ELR (cell line): ENCODE measurements at places on chromosomes 12 and 14.
A peak's percentile ranks its signal among the peaks of the same experiment; 100 is the strongest.

- DNase-seq, result no peak
Observed at GRCh38 chr12:66598079-66598478, 80.8 kb downstream of the GRIP1 start.

DNA sequence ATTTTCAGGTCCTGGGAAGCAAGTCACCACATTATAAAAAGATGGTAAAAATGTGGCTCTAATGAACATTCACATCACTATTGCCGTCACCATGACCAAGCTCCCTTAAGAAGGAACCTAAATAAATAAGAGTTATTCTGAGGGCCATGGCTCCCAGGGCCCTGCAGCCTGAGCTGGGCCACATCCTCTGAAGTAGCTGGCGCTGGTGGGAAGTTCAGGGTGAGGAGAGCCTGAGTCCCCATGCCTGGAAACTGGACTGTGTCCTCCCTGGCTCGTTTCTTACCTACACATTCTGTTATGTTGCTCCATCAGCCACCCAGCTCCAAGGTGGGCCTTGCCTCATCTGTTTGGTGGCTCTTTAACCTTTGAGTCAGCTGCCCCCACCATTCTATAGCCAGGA, 42.5 kb downstream of the TSPAN11 start:
- DNase-seq, result no peak

DNA sequence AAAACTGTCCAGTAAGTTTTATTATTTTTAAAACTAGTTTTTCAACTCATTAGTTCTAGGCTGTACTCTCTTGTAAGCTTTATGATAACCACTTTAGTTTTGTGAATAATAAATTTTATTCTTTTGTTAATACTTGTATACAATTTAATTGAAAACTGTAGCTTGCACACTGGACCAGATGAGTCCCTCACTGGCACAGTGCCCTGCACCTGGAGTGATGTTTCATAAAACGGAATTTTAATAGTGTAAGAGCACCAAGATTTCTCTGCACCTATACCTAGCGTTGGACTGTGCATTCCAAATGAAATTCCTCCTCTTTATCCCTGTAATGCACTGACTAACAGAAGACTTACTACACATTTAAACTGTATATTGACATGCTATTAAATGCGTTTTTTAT, 80.8 kb downstream of the PRIMA1 start:
- DNase-seq, result no peak

DNA sequence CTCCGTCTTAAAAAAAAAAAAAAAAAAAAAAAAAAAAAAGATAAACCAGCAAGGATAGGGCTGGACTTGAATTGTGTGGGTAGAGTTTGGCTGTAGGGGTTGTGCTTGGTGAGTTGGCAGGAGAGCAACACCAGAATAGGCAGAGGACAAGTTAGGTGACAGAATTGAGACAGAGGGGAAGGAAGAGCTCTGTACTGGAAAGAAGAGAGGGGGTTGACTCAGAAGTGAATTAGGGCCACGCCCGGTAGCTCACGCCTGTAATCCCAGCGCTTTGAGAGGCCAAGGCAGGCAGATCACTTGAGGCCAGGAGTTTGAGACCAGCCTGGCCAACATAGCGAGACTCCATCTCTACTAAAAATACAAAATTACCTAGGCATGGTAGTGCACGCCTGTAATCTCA, 6.1 kb upstream of the TMEM30B start:
- DNase-seq, result no peak

GRCh38 chr12:68106160-68106559, 53.4 kb downstream of the IFNG start:
- DNase-seq, result peak; percentile 54

DNA sequence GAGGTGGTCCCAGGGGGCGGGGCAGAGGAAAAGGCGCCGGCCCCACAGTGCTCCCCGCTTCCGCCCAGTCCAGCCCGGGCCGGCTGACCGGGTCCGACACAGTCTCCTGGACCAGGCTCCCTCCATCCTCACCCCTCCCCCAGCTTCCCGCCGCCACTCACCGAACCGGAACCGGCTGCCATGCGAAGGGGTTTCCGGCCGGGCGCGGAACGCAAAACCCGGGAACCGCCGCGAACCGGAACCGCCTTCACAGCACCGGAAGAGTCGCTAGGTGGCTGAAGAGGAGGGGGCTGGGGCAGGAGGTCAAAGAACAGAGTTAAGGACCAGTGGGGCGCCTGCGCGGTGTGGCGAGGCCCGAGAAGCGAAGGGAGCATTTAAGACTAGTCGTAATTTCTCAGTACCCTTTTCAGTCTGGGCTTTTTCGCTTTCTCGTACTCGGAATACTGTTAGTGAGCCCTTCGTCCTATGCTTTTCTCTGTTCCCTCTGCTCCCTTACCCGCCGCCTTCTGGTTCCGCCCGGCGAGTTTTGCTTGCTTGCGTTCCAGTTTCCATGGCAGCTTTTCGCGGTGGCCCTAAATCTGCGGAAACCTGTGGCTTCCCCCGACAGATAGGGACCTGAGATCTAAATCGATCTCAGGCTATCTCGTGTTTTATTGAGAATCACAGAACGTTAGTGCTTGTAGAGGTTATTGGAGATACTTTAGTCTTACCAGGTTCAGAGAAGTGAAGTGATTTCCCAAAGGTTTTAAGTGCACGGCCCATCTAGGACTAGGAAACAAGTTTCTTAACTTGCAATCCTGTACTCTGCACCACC, at the start of gene SENP1:
Gene SENP1 (minus strand): TSS at position 213 of the 814 bp plus-strand sequence. CDS start 4,607 bp downstream, outside the sequence.
- DNase-seq, result peak; percentile 93

DNA sequence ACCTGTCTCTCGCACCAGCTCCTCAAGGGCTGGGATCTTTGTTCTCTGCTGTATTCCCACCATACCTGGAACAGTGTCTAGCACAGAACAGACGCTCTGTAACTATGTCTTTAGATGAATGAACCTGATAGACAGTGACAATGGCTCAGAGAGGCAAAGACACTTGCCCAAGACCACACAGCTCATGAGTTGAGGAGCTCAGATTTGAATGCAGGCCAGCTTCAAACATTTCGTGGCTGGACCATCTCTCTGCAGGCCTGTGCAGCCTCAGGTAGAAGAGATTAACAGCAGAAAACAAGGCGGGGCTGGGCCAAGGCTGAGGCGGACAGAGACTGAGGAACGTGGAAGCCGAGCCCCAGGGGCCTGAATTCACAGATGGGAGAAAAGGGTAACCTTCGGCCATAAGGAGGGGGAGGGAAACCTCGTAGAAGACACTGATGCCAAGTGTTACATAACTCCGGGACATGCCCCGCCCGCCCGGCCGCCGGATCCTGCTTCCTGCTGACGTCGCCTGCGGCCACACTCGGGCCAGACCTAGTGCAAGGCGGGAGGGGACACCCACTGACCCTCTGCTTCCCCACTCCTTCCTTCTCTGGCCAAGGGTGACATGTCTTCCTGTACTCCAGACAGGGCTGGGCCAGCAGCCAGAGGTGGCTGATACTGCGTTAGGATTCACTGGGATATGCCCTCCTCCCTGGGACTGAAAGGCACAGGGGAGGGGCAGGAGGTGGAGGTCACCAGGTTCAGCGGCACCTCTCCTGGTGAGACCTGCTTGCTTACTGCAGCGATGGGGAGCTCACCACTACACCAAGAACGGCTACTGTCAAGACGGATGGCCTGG, 86.8 kb downstream of the RFLNA start:
- peak; percentile 85 for DNase-seq

- DNase-seq, result no peak
Observed at GRCh38 chr12:28424965-28425364, 234.7 kb downstream of the CCDC91 start.
